A549 treated with GW870086 at 1 μM for 4 hours (cell line): ENCODE measurements at places on chromosomes 11 and 22. TPM values are rescaled to one million over a fixed set of nuclear protein-coding genes. Genes with fewer than 3 reads are reported as not detected.

Gene CABP4
- total RNA-seq = not detected in 5 replicates

Gene IGSF22
- total RNA-seq = not detected in 5 replicates

Gene RASSF10
- 1.9 to 2.5 TPM (median 2.3 TPM) in 5 replicates for total RNA-seq

Gene KDM4E
- not detected in 5 replicates for total RNA-seq

Gene SLC3A2
- total RNA-seq = 877 to 1,068 TPM (median 992 TPM) in 5 replicates

Gene HBG2
- not detected in 5 replicates for total RNA-seq

Gene KRTAP5-8
- total RNA-seq = not detected in 5 replicates

Gene KCNJ5
- 0.03 to 0.15 TPM in 2 of 5 replicates, not detected in the others for total RNA-seq

Gene KDELR3
- total RNA-seq = 17.8 to 19.5 TPM (median 19.1 TPM) in 5 replicates

Gene OR8D1
- total RNA-seq = not detected in 5 replicates

Gene MS4A3
- total RNA-seq = not detected in 5 replicates

Gene OTOG
- total RNA-seq = not detected in 5 replicates

Gene TSKU
- total RNA-seq = 122 to 166 TPM (median 153 TPM) in 5 replicates

Gene TEX54
- not detected in 5 replicates for total RNA-seq

Gene RTCB
- total RNA-seq = 78.1 to 80.1 TPM (median 78.8 TPM) in 5 replicates

Gene SLC25A18
- 0.15 to 0.59 TPM (median 0.18 TPM) in 5 replicates for total RNA-seq

Gene ST3GAL4
- 28.8 to 32.3 TPM (median 29.5 TPM) in 5 replicates for total RNA-seq

Gene OR5B21
- not detected in 5 replicates for total RNA-seq

Gene LIPT2
- total RNA-seq = 1.3 to 3.2 TPM (median 2.8 TPM) in 5 replicates

Gene CD248
- not detected in 5 replicates for total RNA-seq

Gene MS4A4A
- total RNA-seq = not detected in 5 replicates

Gene MYO18B
- 0.03 to 0.09 TPM (median 0.06 TPM) in 5 replicates for total RNA-seq

Gene C22orf31
- total RNA-seq = not detected in 5 replicates

Gene AQP11
- total RNA-seq = 1.2 to 2.2 TPM (median 1.9 TPM) in 5 replicates

Gene ST13
- 156 to 166 TPM (median 162 TPM) in 5 replicates for total RNA-seq

Gene SPECC1L
- total RNA-seq = 12.8 to 15.7 TPM (median 14.6 TPM) in 5 replicates

Gene ENTHD1
- total RNA-seq = not detected in 5 replicates

Gene GAB4
- total RNA-seq = not detected in 5 replicates

Gene ACTN3
- 0.05 TPM in 1 of 5 replicates, not detected in the others for total RNA-seq

Gene APOL3
- total RNA-seq = not detected in 5 replicates

Gene MRPL49
- total RNA-seq = 68.9 to 78.3 TPM (median 73.3 TPM) in 5 replicates

Gene DDX25
- not detected in 5 replicates for total RNA-seq

Gene CABP2
- total RNA-seq = not detected in 5 replicates

Gene HORMAD2
- not detected in 5 replicates for total RNA-seq

Gene SIK2
- total RNA-seq = 5.2 to 6.7 TPM (median 5.8 TPM) in 5 replicates

Gene MIOX
- total RNA-seq = 0.09 TPM in 1 of 5 replicates, not detected in the others

Gene PRAME
- 88.1 to 103 TPM (median 99.3 TPM) in 5 replicates for total RNA-seq
